Stimulated activated CD4-positive, alpha-beta T cell treated with anti-CD3 and anti-CD28 coated beads, Interleukin-15, amount 100 ng/mL, for 1 hour (primary cell): ENCODE measurements at places on chromosomes 4 and X.

- peak; percentile 39 for DNase-seq
These were observed 16.8 kb downstream of the FGFR3 start for GRCh38 chr4:1809754-1810502.

- DNase-seq: no peak
These were observed 34.2 kb upstream of the C1GALT1C1 start for GRCh38 chrX:120664081-120664480.

- no peak for DNase-seq
These were observed 306.8 kb downstream of the PDHA2 start for GRCh38 chr4:96146686-96147085.

GRCh38 chr4:169060391-169061091 lies 50.5 kb upstream of the CBR4 start:
- no peak for DNase-seq

- no peak for DNase-seq
These were observed 21.0 kb upstream of the CLCN4 start for GRCh38 chrX:10135561-10136399.

- DNase-seq: no peak
These were observed 793 bp upstream of the DCUN1D4 start for GRCh38 chr4:51842167-51842553.

DNA sequence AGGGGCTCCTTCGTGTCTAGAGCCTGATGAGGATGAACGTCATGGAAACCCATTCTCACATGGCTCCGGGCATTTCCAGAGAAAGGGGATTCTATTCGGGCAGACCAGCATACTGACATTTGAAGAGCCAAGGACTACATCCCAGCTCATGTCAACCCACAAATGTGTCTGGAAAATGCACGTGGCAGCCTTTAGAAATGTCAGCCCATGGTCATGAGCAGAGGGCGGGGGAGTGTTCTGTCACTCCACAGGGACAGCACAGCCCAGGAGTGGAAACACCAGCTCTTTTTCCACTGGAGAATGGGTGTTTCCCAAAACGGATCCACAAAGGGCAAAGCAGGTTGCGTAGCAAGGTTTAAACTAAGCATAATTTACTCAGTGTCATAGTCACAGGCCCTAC lies 207.0 kb downstream of the BCOR start:
- DNase-seq: no peak

GRCh38 chrX:136250191-136251040 lies 784 bp downstream of the MAP7D3 start:
- DNase-seq: peak; percentile 13
